ENCODE measurements at places on chromosomes 1 and 21.
A peak's percentile ranks its signal among the peaks of the same experiment; 100 is the strongest.

DNA sequence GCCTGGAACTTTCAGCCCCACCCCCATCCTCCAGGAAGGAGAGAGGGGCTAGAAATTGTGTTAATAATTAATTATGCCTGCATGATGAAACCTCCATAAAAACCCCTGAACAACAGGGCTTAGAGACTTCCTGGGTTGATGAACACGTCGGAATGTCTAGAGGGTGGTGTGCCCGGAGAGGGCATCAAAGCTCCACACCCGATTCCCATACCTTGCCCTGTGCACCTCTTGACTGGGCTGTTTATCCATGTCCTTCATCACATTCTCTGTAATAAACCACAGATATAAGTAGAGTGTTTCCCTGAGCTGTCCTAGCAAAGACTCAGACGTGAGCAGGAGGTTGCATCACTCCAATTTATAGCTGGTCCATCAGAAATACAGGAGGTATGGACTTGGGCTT, 624.0 kb downstream of the NPHP4 start:
- no peak for DNase-seq

GRCh38 chr21:35748678-35749314, 311.5 kb downstream of the SETD4 start:
- DNase-seq, result peak; percentile 78

DNA sequence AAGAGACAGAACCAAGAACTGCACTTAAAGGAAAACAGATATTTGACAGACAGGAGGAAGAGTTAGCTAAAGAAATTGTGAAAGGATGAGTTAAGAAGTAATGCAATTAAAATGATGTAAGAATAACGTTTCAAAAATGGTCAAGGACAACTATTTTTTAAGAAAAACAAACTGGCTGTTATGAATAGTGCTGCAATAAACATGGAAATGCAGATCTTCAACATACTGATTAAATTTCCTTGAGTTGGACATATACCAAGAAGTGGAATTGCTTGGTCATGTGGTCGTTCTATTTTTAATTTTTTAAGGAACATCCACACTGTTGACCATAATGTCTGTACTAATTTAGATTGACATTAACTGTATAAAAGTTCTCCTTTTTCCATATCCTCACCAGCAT, 23.1 kb upstream of the PHTF1 start:
- DNase-seq, result no peak

- DNase-seq, result no peak
Measured at GRCh38 chr1:82154219-82154970, 353.7 kb downstream of the ADGRL2 start.

DNA sequence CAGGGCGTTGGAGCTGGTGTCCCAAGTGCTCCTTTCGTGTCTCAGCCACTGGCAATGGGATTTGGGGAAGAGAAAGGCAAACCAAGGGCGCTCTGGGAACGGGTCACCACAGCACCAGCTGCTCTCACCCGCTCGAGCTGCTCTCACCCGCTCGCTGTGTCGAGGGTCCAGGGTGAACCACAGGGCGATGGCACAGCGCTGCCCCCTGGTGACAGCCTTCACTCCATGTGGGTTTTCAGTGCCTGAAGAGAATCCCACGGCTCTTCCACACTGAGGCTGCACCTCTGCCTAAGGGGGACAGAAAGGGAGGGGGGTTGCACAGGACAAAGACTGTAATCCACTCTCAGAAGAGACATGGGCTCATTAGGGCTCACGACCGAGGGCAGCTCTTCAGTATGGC, 7.1 kb upstream of the CLDN19 start:
- DNase-seq, result peak; percentile 20

- no peak for DNase-seq
Measured at GRCh38 chr1:22566161-22566560, 2.9 kb downstream of the EPHA8 start.

- no peak for DNase-seq
Measured at GRCh38 chr1:155889566-155889965, 21.6 kb downstream of the RIT1 start.

- no peak for DNase-seq
Measured at GRCh38 chr1:31154000-31154631, 85.6 kb downstream of the NKAIN1 start.

GRCh38 chr21:46393941-46394594, 64.6 kb upstream of the DIP2A start:
- no peak for DNase-seq

DNA sequence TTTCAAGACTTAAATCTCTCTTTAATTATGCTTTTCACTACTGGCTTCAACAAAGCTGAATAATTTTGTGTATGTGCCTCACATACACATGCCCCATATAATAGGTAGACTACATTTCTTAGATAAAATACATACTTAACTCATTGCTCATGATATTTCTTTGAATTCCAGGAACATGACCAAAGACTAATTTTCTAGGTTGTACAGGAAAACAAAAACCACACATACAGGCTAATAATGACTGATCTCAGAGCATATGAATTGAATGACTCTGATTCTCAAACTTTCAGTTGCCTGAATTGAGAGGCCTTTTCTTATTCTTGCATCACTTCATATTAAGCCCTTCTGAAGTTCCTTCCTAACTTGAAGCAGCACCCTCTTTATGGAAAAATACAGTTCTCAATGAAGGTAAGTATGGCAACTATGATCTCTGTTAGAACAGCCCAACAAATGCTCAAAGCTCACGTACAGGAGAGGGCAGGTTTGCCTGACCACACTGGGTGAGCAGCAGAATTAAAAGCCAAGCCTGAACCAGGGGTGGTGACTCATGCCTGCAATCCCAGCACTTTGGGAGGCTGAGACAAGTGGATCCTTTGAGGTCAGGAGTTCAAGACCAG, 22.6 kb upstream of the UAP1 start:
- DNase-seq, result no peak

- peak; percentile 67 for DNase-seq
Measured at GRCh38 chr1:25556791-25557476, 13.5 kb downstream of the LDLRAP1 start.

DNA sequence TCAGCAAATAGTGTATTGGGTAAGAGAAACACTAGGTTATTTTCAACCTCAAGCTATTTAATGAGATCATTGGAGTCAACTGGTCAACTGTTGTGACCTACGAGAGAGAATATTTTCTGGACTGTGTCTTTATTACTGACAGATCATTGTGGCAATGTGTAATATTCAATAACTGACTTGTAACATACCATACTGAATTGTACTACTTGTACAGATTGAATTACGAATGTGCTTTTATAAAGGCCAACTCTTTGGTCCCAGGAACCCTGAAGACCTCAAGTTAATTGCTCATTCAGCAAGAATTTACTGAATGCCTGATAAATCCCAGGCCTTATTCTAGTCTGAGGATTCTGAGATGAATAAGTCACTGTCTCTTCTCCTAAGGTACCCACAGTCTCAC, 56.1 kb upstream of the CAMK1G start:
- DNase-seq, result no peak

GRCh38 chr1:1779691-1780597, 1.7 kb upstream of the NADK start:
- peak; percentile 93 for DNase-seq

GRCh38 chr1:168893359-168893801, 164.4 kb upstream of the DPT start:
- no peak for DNase-seq

DNA sequence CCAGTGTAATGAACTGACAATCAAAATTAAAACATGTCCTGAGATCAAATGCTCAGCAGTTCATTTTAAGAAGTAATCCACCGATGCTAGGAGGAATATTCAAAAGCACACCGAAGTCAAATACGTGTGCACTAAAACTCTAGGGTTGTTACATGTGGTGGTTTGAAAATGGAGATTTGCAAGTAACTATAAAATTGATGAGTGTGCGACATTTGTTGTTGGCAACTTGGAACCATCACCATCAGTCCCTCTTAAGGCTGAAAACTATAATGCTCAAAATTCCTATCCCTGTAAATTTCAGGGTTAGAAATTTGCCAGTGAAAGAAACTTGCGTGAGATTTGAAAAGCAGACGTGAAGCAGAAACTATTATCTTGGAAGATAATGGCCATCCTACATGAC, 13.3 kb upstream of the SGIP1 start:
- no peak for DNase-seq

DNA sequence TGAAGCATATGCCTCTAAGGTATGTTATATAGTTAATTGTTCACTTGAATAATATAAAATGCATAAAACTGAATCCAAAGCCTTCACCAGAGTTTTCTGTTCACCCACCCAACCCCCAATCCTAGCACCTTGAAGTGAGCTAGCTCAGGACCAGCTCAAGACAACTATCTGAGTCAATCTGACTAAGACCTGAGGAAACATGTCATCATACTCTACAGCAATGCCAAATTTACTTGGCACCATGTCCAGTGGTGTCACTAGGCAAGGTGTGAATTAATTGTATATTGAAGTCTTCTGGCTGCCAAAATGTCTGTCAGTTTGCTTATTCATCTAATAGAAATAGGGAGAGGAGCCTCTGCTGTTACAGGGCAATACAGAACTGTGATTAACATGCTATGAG, 3.8 kb downstream of the DNASE2B start:
- no peak for DNase-seq

DNA sequence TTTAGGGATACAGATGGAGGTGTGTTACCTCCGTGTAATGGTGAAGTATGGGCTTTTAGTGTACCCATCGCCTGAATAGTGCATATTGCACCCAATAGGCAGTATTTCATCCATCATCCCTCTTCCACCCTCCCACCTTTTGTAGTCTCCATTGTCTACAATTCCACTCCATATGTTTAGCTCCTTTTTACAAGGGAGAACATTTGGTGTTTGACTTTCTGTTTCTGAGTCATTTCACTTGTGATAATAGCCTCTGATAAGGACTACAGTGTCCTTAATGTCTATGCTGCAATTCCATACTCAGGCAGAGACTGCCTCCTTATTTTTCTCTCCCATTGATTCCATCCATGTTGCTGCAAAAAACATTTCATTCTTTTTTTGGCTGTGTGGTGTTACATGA, 48.7 kb downstream of the OVGP1 start:
- DNase-seq, result no peak

- no peak for DNase-seq
Measured at GRCh38 chr1:21265644-21266043, 24.6 kb downstream of the ECE1 start.

DNA sequence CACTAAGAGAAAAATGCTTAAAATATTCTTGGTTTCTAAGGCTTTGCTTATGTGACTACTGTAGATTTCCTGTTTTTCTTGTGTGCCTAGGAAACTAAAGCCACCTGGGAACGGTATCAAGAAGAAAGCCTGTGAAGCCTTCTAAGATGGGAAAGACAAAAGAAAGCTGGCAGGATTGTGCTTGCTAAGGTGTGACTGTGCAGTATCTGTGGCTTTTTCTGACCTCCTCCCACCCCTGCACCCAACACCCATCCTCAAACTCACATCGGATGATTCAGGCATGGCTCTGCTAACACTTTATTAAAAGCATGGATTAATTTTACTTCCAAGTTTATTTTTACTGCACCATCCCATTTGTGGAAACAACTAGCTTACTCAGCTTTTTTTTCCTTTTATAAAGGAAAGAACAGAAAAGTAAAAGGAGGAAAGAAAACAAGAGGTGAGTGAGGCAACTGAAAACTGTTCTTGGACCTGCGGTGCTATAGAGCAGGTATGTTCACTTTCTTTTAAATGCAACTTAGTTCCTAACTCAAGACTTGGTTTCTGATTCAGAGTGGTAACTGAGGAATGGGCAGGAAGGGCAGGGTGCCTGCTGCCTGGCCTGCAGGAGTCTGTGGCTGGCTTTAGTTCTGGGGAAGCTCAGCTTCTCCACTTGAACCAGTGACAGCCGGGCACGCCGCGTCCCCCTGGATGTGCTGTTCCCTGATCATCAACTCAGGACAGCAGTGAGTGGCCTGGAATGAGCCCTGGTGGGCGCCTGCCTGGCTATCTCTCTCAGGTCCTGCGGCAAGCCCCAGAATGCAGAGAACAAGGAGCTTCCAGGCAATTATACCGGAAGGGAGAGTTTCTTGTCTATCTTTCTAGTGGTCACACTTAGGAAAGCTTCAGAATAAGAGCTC, at the start of gene GBP6:
Gene GBP6, plus strand, starts transcription at position 422 of the 899 bp plus-strand sequence. CDS start 4,493 bp downstream, outside the sequence.
- no peak for DNase-seq

GRCh38 chr1:184823080-184823479, 68.4 kb upstream of the EDEM3 start:
- DNase-seq, result no peak

DNA sequence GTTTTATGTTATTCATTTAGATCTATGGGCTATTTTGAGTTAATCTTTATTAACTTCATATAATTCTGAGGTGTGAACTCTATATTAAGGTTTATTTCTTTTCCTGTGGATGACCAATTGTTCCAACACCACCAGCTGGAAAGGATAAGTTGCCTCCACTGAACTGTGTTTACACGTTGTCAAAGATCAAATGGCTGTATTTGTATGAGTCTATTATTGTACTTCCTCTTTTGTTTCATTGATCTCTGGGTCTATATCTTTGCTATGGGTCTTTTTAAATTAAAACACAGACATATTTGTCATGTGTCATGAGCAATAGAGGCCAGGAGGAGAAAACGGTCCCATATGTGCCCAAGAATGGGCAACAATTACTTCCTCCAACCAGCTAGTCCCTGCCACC, 5.2 kb upstream of the MAB21L3 start:
- DNase-seq, result no peak

DNA sequence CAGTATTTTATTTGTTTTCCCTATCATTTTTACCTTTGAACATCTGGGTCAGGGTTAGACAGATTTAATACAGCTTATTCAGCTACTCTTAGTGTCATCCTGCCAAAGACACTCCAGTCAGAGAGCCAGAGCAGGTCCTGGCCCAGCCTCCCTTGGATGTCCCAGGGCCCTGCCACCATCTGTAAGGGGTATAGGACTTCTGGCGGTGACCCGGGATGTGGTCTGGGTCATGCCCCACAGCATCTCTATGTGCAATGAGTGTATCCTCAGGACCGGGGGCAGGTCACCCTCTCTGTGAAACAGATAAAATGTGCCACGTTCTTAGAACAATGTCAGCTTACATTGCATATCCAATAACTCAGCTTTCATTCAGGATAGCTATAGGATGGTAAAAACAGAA, 37.8 kb upstream of the PRSS38 start:
- DNase-seq, result no peak

GRCh38 chr1:33086384-33086850, 5.5 kb downstream of the AZIN2 start:
- peak; percentile 80 for DNase-seq

DNA sequence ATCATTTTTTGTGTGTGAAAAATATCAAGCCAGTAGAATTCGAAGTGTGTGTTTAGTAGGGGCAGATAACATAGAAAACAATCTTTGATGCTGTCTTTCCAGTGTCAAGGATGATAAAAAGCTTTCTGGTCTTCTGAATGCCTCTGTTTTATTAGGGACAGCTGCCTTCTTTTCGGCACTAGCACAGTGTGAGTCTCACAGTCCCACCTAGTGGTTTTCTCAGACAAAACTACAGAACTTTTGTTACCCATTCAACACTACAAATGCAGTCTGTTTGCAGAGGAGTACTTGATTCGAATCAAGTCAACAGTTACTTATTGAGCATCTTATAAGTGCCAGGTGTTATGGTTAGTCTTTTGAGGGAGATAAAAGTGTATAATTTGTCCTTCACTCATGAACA, 30.6 kb upstream of the MCOLN3 start:
- DNase-seq, result peak; percentile 18

- DNase-seq, result no peak
Measured at GRCh38 chr1:173669491-173669941, at the start of gene ANKRD45. ANKRD45 (minus strand) TSS chr1:173669851; CDS start chr1:173659418, 10,433 bp downstream.
